Suppressor macrophage treated with lipopolysaccharide for 4 hours (primary cell): ENCODE measurements at places on chromosomes 1 and 21.
A peak's percentile ranks its signal among the peaks of the same experiment; 100 is the strongest.

DNA sequence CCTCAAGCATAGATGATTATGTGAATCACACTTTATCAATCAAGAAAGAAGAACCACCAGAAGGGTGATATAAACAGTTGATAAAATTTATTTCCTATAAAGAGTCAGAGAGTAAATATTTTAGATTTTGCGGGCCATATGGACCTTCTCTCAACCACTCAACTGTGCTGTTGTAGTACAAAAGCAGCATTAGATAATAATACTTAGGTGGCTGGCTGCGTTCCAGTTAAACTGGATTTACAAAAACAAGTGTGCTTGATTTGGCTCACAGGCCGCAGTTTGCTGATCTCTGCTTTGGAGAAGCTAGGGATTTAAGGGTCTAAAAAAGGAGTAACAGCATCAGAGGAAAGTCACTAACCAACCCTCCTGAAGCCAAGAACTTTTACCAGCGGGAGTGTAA lies 1406.0 kb downstream of the KCNT2 start:
- no peak for DNase-seq

- DNase-seq, result no peak
Observed at GRCh38 chr1:119935373-119935772, 39.1 kb upstream of the ADAM30 start.

GRCh38 chr1:204571128-204571527 lies 54.9 kb downstream of the MDM4 start:
- peak; percentile 57 for DNase-seq

GRCh38 chr1:159937054-159937750 lies 8.2 kb downstream of the IGSF9 start:
- peak; percentile 70 for DNase-seq

DNA sequence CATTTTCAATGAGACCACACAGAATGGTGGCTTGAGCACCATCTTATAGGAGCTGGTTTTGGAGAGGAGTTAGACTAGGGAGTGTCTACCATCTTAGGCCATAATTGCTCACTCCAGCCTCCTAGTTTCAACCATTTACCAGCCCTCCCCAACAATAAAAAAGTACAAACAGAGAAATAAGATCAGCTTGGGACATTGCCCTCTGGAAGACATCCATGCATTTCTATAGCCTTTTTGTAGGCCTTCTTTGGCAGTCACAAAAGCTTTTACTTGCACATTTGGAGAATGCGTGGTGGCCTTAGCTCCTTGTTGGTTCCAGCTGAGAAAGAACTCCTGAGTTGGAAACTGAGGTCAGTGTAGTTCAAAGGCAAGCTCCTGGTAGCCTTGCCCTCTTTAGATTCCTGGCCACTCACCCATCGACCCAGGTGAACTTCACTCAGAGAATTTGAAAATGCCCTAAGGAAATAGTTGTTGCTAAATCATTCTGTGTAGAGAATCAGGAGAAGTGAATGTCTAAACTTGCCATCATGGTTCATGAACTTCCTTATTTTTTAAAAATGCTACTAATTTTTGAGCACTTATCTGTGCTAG lies 301.7 kb upstream of the PROX1 start:
- no peak for DNase-seq

DNA sequence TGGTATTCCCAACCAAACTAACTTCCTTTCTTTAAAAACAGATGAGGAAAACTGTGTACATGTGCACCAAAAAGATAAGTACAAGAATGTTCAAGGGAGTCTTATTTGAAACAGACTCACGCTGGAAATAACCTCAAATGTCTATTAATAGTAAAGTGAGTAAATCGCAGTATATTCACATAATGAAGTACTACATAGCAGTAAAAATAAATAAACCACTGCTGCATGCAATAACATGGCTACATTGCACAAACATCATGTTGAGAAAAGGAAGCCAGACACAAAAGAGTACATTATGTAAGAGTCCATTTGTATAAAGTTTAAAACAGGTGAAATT lies 5.2 kb upstream of the DENND2D start:
- peak; percentile 54 for DNase-seq
